ENCODE measurements at places on chromosomes 1 and 21.

GRCh38 chr1:25501235-25502058 lies 42.0 kb upstream of the LDLRAP1 start:
- DNase-seq = no peak

- no peak for DNase-seq
Measured at GRCh38 chr21:42362700-42363099, 3.6 kb downstream of the TFF1 start.

GRCh38 chr21:42868196-42868595 lies 11.1 kb downstream of the WDR4 start:
- DNase-seq = no peak

- DNase-seq = no peak
Measured at GRCh38 chr21:42269386-42269785, 45.8 kb downstream of the TFF3 start.

GRCh38 chr1:43979528-43980254 lies 681 bp downstream of the B4GALT2 start:
- DNase-seq = peak; percentile 25

DNA sequence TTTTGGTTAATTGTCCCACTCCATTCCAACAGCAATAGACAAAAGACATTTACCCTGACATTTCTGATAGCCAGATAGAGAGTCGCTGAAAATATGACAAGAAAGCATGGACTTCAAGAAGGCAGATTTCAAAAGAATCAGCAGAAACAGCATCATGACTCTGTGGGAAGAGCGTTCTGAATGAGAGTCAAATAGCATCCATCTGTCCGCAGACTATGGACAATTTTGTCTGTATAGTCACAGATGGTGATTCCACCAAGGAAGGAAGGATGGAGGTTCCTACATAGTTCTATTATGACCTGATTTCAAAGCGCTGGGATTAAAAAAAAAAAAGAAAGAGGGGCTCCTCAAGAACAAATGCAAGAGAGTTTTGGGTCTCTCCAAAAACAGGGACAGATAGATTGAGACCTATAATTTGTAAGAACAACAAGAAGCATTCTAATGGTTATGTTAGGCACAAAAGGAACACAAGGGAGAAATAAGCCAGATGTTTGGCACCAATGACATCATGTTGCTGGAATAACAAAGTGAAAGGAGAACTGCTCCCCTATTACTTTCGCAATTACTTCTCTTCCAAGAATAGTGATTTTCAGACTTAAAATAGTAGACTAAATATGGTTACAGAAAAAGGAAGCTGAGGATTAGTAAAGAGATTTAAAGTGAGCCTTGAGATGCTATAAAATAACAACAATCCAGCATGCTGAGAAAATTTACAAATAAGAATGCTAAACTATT lies 28.5 kb downstream of the NIBAN1 start:
- no peak for DNase-seq

GRCh38 chr1:166952002-166952746 lies 23.2 kb downstream of the ILDR2 start:
- no peak for DNase-seq

DNA sequence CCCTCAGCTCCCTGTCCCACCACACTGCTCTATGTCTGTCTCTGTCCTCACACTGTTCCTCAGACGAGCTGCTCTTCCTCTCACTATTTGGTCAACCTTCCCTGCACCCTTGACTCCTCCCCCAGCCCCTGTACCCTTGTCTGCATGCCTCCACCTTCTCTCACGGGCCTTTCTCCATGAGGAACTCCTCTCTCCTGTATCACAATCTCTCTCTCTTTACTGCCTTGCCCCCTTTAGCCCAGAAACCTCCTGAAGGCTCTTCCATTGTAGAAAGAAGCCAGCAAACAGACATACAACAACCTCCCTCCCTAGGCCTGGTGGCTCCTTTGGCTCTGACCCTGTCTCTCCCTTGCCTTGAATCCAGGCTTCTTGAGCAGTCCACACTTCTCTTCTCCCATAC lies 251.6 kb upstream of the CSF3R start:
- no peak for DNase-seq

- DNase-seq = no peak
Measured at GRCh38 chr1:59179673-59180072, 117.2 kb upstream of the FGGY start.

DNA sequence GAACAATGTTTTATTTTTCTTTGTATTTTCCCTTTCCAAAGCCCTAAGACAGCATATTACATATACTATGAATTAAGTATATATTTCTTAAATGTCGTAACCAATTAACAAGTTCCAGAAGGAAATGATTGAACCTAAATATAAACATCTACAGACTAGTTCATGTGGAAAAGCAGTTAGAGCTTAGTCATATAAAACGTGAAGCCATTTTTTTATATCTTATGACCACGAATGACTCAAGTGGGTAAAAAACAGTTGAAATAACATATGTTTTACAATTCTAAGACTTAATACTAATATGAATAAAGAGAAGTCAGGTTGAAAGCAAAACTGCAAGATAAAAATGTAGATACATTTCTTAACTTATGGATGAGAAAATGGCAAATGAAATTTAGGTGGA lies 307.3 kb downstream of the BRINP3 start:
- no peak for DNase-seq

DNA sequence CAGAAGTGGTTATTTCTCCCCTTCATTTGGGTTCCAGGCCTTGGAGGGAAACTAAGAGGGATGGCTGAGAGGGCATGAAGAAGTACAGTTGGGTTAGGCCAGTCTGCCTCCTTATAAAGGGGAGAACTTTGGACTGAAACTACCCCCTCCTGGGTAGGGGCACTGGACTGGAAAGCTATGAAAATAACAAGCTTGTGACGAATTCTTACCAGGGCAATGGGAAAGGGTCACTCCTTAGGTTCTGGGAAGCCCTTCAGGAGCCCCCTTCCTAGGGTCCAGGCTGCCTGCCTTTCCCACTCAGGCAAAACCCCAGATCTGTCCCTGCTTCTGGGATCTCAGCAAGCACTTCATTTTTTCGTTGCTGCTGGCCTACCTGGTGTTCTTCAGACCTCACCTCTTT lies 9.8 kb upstream of the P3R3URF start:
- DNase-seq = peak; percentile 74

GRCh38 chr1:48469616-48470480 lies 2.2 kb downstream of the SPATA6 start:
- peak; percentile 67 for DNase-seq

DNA sequence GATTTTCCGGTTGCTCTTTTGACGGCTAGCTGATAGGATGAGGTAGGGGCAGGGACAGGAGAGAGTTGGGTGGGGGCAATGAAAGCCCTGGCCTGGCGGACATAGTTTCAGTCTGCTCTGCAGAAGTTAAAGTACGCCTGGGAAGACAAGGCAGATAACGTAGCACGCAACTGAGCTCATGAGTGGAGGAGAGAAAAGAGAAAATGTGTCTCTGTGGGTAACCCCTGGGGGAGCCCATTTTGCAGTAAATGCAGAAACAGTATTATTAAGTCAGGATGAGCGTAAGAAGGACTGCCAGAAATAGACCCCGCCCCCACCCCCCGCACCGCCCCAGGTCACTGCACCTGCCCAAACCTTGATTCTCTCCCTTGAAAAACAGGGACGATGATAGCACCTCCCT lies 51.7 kb upstream of the TARBP1 start:
- DNase-seq = no peak

GRCh38 chr1:24904731-24905354 lies 25.2 kb downstream of the RUNX3 start:
- no peak for DNase-seq

- DNase-seq = peak; percentile 97
Measured at GRCh38 chr1:161766102-161766981, at the start of gene ATF6. Gene ATF6 (plus strand): TSS chr1:161766320. CDS start chr1:161766361, 41 bp downstream.

All from ACHN (cell line).